Stimulated activated CD4-positive, alpha-beta T cell treated with anti-CD3 and anti-CD28 coated beads, Interleukin-1b, Interleukin-23, amount 100 ng/mL, for 1 hour (primary cell): ENCODE measurements at places on chromosomes 13 and 19.

GRCh38 chr19:34707661-34708060 lies 26.4 kb upstream of the ZNF181 start:
- DNase-seq = no peak

DNA sequence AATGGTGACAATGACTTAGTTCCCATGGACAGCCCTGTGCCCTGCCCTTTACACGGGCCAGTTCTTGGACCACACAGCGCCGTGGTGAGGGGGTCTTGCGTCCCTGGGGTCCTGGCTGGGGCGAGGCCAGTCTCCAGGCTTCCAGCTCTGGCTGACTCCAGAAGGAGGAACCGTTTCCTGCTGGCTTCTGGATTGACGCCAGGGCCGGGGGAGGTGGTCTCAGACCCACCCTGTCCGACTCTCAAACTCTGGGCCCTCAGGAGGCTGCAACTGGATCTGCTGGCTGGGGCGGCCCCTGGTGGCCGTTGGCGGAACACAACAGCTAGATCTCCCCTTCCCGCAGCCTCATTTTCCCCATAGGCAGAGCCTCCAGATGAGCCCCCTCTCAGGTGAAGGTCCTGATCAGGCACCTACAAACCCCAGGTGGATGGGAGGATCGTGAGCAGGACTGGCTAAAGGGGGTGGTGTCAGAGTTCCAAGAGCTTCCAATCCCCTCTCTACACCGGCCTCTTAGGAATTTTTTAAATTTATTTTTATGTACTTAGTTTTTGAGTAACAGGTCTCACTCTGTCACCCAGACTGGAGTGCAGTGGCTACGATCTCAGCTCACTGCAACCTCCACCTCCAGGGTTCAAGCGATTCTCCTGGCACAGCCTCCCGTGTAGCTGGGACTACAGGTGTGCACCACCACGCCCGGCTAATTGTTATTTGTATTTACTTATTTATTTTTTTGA lies 8.0 kb downstream of the CCDC194 start:
- no peak for DNase-seq

DNA sequence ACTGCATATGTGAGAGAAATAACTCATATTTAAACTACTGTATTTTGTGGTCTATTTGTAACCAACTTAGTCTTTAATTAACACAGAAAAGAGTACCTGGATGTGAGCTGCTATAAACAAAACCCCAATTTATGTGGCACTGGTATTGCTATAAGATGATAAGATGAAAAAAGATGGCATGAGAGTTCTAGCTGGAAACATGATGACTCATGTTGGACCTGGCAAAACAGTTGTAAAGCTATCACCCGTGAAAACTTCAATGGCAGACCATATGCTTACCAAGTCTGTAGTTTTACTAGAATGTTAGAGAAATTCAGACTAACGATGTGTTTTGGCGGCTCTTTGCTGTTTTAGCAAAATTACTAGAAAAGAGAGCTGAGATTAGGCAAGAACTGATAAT lies 69.6 kb upstream of the PCDH9 start:
- DNase-seq = no peak

GRCh38 chr19:10395003-10395402 lies 8.3 kb downstream of the CDC37 start:
- no peak for DNase-seq

DNA sequence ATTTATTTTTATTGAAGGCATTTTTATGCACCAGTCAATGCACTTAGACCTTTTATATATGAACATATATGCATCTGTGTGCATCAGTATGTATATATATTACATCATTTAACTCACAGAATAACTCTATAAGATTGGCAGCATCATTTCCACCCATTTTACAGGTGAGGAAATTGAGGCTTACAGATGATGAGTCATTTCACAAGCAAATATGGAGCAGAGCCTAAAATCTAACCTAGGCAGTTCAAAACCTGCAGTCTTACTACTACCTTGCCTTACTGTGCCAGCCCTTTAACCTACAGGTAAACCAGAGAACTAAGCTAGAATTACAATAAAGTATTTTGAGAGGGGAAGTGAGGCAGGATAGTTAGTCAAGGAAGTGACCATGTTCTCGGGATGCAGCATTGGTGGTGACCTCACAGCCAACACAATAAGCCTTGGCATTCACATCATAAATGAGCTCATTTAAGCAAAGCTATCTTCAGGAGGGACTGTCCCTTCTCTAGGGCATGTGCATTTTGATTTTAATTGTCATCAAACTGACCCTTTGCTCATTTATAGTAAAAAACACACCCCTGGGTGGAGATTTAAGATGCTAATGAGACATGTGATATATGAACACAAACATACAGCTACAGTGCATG lies 274.3 kb downstream of the DCLK1 start:
- DNase-seq = no peak

GRCh38 chr19:16566161-16566560 lies 6.1 kb downstream of the SLC35E1 start:
- no peak for DNase-seq

- no peak for DNase-seq
Measured at GRCh38 chr19:29761575-29762232, 46.6 kb upstream of the C19orf12 start.

DNA sequence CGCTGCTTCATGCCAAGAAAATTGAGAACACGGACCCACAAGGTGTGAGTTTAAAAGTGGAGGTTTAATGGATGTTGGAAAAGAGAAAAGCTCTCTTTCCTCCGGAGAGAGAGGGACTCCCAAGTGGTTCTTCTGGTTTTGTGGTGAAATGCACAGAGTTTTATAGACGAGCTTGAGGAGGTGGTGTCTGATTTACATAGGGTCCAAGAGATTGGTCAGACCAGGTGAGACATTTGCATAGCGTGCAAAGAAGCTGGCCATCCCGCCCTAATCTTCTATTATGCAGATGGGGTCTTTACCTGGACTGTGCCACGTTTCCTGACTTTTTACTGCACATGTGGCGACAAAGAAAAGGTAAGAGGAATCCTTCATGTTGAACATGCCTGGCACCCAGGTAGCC lies 236.4 kb upstream of the PCDH9 start:
- no peak for DNase-seq

- no peak for DNase-seq
Measured at GRCh38 chr13:24877531-24877930, 113.6 kb downstream of the RNF17 start.
